ENCODE measurements at places on chromosomes 5 and 9. TPM values are rescaled to one million over a fixed set of nuclear protein-coding genes. Genes with fewer than 3 reads are reported as not detected.
A peak's percentile ranks its signal among the peaks of the same experiment; 100 is the strongest.

- no peak for ATAC-seq
Observed at GRCh38 chr5:45623832-45624231, 72.3 kb downstream of the HCN1 start.

DNA sequence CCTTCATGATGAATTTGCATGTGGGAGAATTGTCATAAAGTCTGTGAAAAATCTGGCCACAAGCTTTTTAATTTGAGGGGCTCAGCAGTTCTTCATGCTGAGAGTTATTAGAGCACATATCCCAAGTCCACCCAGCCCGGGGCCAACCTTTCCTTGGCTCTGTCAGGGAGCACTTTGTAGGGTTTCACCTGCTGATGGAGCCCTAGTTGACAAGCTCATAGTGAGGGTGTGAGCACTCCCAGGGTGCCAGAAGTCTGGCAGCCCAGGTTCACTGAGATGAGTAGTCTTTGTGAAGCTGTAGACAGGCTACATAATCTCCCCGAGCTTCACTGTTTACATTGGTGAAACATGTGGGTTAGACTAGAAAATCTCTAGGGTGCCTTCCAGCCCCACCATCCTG, 97.2 kb upstream of the NREP start:
- no peak for ATAC-seq

The MYOT gene
- total RNA-seq, result not detected

DNA sequence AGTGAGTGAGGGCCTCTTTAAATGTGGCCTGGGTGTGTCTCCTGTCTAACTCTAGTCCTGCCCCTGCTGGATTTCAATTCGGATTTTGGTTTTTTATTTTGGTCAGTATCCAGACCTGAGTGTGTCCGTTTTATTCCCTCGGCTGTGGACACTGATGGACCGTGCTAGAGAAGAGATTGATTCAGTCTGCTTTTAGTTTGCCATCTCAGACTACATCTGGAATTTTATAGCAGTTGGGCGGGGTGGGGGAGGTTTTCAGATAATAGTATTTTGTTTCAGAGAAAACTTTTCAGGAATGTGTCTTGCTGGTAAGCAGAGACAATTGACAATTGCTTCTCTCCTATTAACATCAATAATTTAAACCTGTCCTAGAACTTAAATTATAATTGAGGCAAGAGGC, 308.1 kb downstream of the ARHGAP26 start:
- ATAC-seq, result no peak

The CER1 gene
- not detected for total RNA-seq

The GLDC gene
- 19.4 TPM for total RNA-seq

DNA sequence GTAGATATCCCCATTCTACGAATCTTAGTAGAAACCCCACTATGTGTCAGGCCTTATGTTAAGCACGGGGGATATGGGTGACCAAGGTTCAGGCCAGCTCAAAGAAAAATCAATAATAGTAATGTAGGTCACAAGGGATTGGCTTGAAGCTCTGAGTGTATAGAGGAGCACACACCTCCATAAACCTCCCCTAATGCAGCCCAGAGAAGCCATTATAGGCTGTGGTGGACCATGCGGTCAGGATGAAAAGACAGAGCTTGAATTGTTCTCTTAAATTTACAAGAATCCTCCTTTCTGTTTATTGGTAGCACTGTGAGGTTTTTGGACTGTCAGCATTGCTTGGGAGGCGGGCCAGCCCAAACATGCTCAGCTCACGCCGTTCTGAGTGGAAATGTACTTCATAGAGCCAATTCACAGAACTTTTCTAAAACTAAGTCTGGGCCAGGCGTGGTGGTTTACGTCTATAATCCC, 9.1 kb downstream of the PDE6A start:
- ATAC-seq, result no peak

- ATAC-seq, result no peak
Observed at GRCh38 chr5:14440582-14441431, 140.8 kb upstream of the OTULINL start.

The PCDHB2 gene
- total RNA-seq, result 0.24 TPM

The FBP2 gene
- not detected for total RNA-seq

- ATAC-seq, result no peak
Observed at GRCh38 chr5:167381457-167381856, 910.0 kb upstream of the WWC1 start.

DNA sequence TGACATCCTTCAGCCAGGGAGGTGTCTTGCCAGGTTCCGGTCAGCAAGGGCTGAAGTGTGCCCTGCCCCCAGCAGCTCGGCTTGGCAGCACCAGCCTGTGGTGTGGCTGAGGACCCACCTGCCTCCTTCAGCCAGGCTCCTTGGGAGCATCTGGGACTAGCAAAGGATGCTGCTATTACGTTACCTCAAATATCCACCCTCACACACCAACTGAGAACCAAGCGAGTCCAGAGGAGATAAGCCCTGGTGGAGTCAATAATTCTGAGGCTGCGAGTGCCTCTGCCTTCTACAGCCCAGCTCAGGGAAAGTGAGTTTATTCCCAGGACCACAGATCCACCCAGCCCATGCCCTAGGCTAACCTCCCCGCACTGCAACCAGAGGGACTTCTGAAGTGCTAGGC, 57.1 kb upstream of the FSTL4 start:
- ATAC-seq, result no peak

The CSF2 gene
- total RNA-seq, result 159 TPM

GRCh38 chr5:79236970-79237739, 1.2 kb downstream of the JMY start:
- ATAC-seq, result peak; percentile 36

Data from activated T-helper 17 cell treated with anti-CD3 and anti-CD28 coated beads, Interleukin-2, amount 50 U/mL, for 72 hours (primary cell).